ENCODE measurements at places on chromosomes 6 and 20. TPM values are rescaled to one million over a fixed set of nuclear protein-coding genes. Genes with fewer than 3 reads are reported as not detected.
A peak's percentile ranks its signal among the peaks of the same experiment; 100 is the strongest.

GRCh38 chr20:62039738-62040137 lies 25.9 kb downstream of the TAF4 start:
- H3K4me3 ChIP-seq = no peak overlapping the region
- H3K27ac ChIP-seq = no peak overlapping the region
- DNase-seq = no peak
- no peaks in the 10 kb centered on the region for H3K27me3 ChIP-seq

DNA sequence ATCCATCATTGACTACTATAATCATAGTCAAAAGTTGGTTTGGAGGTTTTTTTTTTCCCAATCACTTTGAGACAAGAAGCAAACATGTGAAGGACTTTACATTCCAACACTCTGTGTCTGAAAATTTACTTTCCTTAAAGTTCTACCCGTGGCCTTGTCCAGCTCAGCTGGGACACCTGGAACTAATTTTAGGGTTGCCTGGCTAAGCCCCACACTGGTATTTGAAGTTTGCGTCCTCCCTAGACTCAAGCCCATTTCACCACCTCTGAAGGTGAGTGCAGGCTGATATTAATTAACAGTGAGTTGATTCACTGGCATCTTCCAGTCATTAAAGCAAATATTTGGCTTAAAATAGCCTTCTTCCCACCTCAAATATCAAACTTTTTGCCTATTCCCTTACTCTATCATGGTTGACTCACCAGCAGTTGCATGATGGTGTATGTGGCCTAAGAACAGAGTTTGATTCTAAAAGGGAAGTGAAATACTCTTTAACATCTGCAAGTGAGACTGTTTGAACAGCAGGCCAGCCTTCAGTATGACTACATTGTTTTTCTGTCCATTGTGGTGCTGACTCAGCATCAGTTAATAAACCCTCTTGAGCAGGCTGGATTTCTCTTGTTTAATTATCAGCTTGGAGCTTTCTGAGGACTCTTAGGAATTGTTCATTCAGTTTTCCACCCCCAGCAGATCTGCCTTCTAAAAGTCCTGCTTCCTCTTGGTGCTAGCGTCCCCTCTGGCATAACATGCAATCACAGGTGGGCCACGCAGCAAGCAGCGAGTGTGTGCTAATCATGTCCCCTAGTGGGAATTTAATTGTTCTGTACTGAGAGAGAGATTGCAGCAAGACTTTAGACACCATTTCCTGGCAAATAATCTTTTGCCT lies 1.8 kb upstream of the PRDM1 start:
- H3K4me3 ChIP-seq = no peak overlapping the region
- peak; percentile 81 for DNase-seq
- no peaks in the 10 kb centered on the region for H3K27me3 ChIP-seq
- H3K27ac ChIP-seq = peak overlapping the region; percentile 93
- no peaks in the 10 kb centered on the region for H3K36me3 ChIP-seq

GRCh38 chr6:13048113-13048512 lies 280.2 kb downstream of the TBC1D7 start:
- H3K4me1 ChIP-seq = no peaks in the 10 kb centered on the region
- no peak overlapping the region for H3K4me3 ChIP-seq
- H3K36me3 ChIP-seq = no peaks in the 10 kb centered on the region
- no peak overlapping the region for H3K27ac ChIP-seq
- H3K27me3 ChIP-seq = no peaks in the 10 kb centered on the region

GRCh38 chr6:19299129-19299528 lies 538.0 kb upstream of the ID4 start:
- peaks cover 15% of the 10 kb centered on the region for H3K4me1 ChIP-seq
- no peaks in the 10 kb centered on the region for H3K27me3 ChIP-seq
- H3K4me3 ChIP-seq = no peak overlapping the region
- DNase-seq = no peak
- no peaks in the 10 kb centered on the region for H3K36me3 ChIP-seq

GRCh38 chr6:125985979-125986300 lies 400 bp upstream of the TRMT11 start:
- no peak for DNase-seq
- no peaks in the 10 kb centered on the region for H3K36me3 ChIP-seq
- H3K27me3 ChIP-seq = no peaks in the 10 kb centered on the region
- H3K27ac ChIP-seq = peak overlapping the region; percentile 83

- no peaks in the 10 kb centered on the region for H3K27me3 ChIP-seq
- H3K27ac ChIP-seq = no peak overlapping the region
- no peak overlapping the region for H3K4me3 ChIP-seq
- H3K36me3 ChIP-seq = peaks cover 50% of the 10 kb centered on the region
- H3K4me1 ChIP-seq = no peaks in the 10 kb centered on the region
These were observed 24.0 kb downstream of the HBS1L start for GRCh38 chr6:135030532-135031178.

GRCh38 chr6:10268111-10268510 lies 146.8 kb downstream of the TFAP2A start:
- H3K4me1 ChIP-seq = no peaks in the 10 kb centered on the region
- H3K27ac ChIP-seq = no peak overlapping the region
- H3K27me3 ChIP-seq = no peaks in the 10 kb centered on the region
- no peak for DNase-seq
- H3K36me3 ChIP-seq = no peaks in the 10 kb centered on the region

DNA sequence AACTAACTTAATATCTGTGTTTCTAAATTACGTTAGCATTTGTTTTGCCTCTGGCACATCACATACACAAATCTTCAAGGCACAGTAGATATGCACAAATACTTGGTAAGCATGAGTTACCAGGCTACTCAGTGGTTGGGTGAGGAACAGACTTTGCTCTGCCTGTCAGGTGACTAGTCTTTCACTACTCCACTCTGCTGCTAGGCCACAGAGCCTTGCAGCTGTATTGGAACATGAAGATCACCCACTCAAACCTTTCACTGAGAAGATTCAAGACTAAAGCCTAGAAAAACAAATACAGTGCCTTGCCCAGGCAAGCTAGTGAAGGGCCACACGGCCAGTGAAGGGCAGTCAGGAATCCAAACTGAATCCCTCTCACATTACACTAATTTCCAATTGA lies 47.0 kb downstream of the DTNBP1 start:
- no peaks in the 10 kb centered on the region for H3K27me3 ChIP-seq
- peaks cover 28% of the 10 kb centered on the region for H3K36me3 ChIP-seq
- DNase-seq = no peak
- H3K4me3 ChIP-seq = no peak overlapping the region
- no peaks in the 10 kb centered on the region for H3K4me1 ChIP-seq
- H3K27ac ChIP-seq = no peak overlapping the region

Gene POPDC3
- total RNA-seq = 2.9 TPM

Gene OGFR
- 24.8 TPM for total RNA-seq

Gene GMPR
- 9.9 TPM for total RNA-seq

Gene SRSF12
- total RNA-seq = not detected
